ENCODE measurements at places on chromosomes 6 and 20. TPM values are rescaled to one million over a fixed set of nuclear protein-coding genes. Genes with fewer than 3 reads are reported as not detected.

Gene SGK2
- total RNA-seq, result 0.16 TPM

Gene DNAAF9
- total RNA-seq, result 38.3 TPM

Gene TAPBP
- 63.5 TPM for total RNA-seq

GRCh38 chr6:89468998-89469397 lies 36.0 kb downstream of the ANKRD6 start:
- no peak for ATAC-seq

- no peak for ATAC-seq
Measured at GRCh38 chr6:71106276-71106675, 149.4 kb upstream of the B3GAT2 start.

Data from gastroesophageal sphincter (tissue), 4 donors.